ENCODE measurements at places on chromosomes 3 and 15.

GRCh38 chr15:41861736-41862356 lies 23.2 kb downstream of the PLA2G4B start:
- no peak for DNase-seq

DNA sequence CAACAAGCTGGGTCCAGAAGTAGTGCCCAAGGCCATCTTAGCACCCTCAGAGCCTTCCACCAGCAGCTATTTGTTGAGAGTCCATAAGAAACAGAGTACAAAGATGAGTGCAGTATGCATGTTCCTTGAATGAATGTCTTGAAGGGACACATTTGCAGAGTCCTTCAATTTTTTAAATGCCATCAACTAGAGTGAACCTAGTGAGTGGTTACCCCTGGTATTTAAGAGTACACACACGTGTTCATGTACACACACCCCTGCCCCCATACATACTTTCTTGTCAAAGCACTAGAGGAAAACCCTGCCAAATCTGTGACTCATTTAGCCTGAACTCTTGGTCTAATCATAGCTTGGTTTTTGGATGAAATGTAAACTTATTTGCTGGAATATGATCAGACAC lies 84.5 kb upstream of the GALNT15 start:
- DNase-seq: no peak

GRCh38 chr15:36491912-36492311 lies 87.5 kb upstream of the CDIN1 start:
- DNase-seq: no peak

DNA sequence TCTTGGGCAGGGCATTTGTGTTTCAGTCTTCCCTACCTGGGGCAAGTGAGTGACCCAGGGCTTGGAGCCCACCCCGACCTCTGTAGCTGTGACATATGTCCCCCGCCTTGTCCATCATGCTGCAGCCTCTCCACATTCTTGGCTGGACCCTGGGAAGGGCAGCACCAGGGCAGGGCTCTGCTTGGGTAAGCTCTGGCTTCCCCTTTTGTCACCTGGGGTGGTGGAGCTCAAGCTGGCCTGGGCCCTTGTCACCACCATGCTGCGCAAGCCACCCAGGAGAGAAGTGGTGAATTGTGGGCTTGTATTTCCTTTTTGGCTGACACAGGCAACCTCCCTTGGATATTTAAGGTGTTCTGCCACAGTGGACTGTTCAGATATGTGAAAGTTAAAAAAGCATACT lies 29.3 kb downstream of the SPSB4 start:
- DNase-seq: no peak

DNA sequence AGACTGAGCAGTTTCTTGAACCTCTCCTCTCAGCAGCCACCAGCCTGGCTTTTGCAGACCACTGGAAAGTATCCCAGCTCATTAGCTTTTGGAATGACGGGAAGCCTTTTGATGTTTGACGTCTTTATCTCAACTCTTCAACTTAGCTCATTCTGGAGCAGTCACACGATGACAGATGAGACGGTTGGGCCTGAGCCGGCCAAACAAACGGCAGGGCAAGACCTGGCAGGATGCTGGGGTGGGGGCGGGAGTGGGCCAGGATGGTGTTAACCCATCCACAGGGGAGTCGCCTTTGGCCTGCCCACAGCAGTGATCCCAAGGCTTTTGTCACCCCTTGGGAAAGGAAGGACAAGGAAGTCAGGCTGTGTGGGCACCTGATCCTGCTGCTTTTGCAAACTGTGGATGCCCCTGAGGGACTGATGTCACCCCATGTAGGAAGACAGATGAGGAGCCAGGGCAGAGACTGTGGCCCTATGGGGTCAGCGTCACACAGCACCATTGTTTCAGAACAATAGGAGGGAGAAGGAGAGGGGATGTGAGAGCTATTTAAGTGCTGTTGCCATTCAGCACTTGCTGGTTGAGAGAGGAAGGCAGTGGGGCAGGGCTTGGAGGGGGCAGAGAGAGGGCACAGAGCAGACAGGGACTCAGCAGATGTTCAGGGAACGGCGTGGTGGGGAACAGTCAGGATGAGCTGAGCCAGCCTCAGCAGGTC lies 121.9 kb upstream of the CTDSPL start:
- DNase-seq: no peak

DNA sequence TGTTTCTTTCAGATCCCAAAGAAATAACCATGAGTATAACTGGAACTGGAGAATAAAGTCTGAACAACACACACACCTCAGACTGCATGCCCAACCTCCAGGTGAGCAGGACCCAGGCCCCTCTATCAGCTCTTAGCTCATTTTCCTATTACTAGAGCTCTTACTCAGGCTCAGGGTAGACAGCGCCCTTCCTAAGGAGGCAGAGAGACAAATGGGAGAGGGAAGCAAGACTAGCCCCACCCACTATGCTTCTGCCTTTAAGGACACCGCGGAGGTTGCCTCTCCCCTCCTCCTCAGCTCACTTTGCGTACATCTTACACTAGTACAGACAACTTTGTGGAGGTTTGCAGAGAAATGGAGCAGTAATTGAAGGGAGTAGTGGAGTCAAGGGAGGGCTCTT lies 44.0 kb upstream of the GLCE start:
- no peak for DNase-seq

- no peak for DNase-seq
Measured at GRCh38 chr3:106086038-106086437, 217.2 kb upstream of the CBLB start.

DNA sequence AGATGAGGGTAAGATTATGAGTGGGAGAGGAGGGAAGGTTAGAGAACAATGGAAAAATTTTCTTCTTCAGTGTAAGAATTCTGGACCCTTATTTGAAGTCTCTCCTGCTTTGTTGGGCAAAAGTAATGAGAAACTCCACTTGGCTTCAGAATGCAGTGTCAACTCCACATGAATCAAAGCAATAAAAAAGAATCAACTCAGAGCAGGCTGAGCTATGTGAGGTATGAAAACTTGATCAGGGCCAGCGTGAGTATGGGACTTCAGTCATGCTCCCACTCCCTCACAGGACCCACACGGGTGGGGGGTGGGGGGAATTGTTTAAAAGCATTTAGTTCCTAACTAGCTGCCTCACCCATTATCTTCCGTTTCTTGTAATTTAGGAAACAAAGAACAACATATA lies 502.2 kb downstream of the PDCD6IP start:
- DNase-seq: no peak

- DNase-seq: no peak
Measured at GRCh38 chr15:28018291-28019044, 80.6 kb downstream of the OCA2 start.

DNA sequence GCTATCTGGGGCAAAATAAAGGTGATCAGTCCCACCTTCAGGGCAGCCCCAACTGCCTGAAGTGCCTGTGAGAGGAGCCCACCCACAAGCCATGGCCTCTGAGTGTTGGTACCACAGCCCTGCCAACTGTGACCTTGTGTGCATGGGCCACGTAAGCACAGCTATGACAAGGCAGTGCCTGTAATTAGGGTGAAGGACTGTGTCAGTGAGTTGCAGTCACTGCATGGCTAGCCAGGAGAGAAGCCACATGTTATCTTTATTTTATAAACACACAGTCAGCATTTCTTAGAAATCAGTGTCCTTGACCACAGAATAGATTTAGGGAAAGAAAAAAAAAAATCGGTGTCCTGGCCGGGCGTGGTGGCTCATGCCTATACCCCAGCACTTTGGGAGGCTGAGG lies 24.8 kb downstream of the EXOSC7 start:
- DNase-seq: no peak

GRCh38 chr3:129777806-129778205 lies 115.7 kb downstream of the TMCC1 start:
- no peak for DNase-seq

DNA sequence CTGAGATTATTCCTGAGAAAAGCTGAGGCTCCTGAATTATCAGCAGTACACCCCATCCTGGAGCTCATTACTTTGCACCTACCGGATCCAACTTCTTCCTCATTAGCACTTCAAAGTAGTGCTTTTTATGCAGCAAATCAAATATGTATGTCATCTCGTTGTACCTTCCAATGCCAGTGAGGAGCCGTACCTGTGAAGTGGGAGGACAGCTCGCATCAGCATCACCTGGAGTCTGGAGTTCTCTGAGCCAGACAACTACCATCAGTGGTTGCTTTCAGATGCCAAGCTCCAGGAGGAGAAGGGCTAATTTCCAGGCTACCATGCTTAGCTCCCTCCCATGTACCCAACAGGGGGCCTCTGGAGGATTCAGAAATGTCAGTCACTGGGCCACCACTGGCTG lies 32.4 kb downstream of the EIF3J start:
- DNase-seq: no peak

DNA sequence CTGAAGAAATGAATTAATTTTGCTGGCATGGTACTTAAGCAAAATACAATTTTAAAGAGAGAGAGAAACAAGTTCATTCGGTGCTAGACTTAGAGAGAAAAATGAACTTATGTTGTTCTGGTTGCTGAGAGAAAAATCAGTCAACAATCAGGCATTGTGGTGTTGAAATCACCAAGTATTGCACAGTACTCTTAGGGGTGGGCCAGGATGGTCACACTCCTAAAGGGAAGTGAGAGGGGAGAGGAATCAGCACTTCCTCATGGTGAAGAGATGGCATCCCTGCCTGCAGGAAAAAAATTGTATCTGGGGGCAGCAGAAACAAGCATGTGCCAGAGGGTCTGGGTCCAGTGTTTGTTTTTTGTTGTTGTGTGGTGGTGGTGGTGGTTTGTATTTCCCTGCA lies 7.0 kb upstream of the DMXL2 start:
- no peak for DNase-seq

DNA sequence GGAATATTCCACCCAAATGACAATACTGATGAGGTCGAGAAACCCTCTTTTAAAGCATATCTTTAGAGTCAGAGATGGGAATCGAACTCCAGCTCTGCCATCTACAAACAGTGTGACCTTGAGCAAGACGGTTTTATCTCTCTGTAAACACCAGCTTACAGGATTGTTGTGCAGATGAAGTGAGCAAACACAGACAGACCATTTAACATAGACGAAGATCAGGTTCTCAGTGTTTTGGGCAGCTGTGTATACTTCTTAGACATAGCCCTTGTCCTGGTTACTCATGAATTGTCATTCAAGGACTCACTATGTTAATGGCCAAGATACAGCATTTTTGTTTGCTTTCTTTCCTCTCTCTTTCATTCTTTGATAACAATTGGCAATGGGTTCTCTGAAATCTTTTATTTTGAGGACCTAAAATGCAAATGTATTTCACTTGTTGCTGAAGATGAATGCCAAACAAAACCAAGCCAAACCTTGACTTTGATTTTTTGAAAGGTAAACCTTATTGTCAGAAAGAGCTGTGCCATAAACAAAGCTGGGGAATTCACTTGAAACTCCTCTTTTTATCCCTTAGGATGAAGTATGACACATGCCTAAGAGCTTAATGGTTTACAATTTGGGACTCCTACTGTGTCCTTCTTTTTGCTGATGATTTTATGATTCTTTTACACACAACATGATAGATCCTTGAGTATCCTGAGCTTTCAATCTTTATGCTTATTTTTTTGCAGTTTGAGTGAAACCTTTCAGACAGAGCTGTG lies 250.0 kb upstream of the PDZRN3 start:
- no peak for DNase-seq

DNA sequence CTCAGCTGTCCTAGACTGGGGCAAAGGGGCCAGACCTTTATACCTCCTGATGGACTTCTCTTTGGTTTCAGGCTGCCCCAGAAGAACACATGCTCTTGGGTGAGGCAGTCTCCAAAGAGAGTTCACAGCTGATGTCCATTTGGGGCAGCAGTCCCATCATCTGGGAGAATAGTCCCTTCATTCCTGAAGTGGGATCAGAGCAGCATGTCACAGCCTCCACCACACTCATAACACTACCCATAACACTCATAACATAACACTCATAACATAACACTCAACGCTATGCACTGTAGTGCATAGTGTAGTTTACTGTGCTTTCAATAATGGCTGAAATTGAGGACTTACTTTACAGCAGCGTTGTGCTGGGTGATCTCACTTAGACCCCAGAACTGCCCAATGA lies 36.7 kb upstream of the PLCL2 start:
- DNase-seq: no peak

DNA sequence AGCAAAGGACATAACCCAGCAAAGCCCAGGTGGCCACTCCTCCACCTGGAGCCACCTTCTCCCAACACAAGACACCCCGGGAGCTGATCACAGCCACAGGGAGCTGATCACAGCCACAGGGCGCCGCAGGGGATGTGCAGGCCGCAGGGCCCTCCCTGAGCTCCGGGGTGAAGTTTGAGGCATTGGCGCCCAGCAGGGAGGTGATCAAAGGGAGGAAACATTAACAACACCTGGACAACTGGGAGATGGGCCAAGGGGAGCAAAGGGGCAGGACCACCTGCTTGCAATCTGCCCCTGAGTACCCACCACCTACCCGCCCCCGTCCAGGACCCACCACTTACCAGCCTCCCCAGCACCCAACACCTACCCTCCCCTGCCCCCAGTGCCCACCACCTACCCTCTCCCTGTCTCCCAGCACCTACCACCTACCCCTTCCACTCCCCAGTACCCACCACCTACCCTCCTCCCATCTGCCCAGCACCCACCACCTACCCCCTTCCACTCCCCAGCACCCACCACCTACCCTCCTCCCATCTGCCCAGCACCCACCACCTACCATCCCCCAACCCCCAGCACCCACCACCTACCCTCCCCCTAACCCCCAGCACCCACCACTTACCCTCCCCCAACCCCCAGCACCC lies 2.4 kb downstream of the UROC1 start:
- no peak for DNase-seq

- no peak for DNase-seq
Measured at GRCh38 chr3:126275620-126275904, 81.6 kb downstream of the KLF15 start.

DNA sequence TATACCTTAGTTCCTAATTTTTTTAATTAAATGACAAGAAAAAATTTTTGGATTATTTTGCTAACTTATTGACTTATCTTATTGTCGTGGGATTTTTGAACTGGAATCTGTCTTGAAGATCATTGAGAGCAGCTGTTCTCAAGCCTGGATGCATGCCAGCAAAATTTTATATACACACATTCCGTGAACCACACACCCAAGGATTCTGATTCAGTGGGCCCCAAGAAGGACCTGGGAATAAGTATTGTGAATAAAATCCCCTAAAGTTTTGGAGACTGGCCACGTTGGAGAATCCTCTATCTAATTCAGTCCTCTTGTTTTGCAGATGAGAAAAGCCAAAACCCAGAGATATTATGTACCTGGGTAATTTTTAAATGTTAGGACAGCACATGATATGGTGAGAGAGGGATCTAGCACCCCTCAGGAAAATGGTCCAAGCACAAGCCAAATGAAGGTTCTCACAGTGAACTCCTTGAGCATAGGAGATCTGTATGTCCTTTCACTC lies 55.2 kb downstream of the UNC13C start:
- no peak for DNase-seq

GRCh38 chr15:90914305-90915080 lies 11.4 kb downstream of the MAN2A2 start:
- no peak for DNase-seq

Data from cortex of kidney (tissue), 1 donor.